Pulmonary artery endothelial cell (primary cell): ENCODE measurements at places on chromosomes 1 and 21. TPM values are rescaled to one million over a fixed set of nuclear protein-coding genes. Genes with fewer than 3 reads are reported as not detected.

TMEM167B gene
- total RNA-seq = 24.4 and 29.6 TPM in 2 replicates

- DNase-seq = no peak
Observed at GRCh38 chr1:68269637-68270430, 37.5 kb upstream of the WLS start.

DNA sequence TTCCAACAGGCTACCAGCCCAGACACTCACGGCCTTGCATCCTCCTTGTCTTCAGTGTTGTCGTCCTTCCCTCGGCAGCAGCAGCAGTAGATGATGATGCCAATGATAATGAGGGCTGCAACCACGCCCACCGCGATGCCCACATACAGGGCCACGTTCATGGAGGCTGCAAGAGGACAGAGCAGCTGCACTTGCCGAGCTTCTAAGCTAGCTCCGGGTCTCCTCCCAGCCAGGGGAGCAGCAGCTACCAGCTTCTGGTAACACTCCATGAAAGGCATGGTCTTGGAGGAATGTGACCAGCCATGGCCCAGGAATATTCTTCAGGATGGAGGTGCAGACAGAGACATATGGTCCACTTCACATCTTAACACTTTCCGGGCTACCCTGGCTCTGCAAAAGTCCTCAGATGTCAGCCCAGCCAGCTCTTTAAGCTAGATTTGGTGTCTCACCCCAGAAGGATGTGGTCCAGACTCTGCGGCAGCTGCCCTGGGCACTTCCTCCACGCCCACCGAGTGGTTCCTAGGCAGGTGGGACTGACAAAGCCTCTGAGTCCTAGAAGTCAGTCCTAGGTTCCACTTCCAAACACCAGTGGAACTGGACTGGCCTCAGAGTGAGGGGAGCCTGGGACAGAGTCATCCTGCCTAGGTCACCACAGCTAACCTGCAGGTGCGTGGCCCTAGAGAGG lies 35.1 kb downstream of the GPA33 start:
- DNase-seq = no peak

- DNase-seq = no peak
Observed at GRCh38 chr1:179867493-179868330, 9.9 kb downstream of the TOR1AIP2 start.
